ENCODE measurements at places on chromosomes 5 and 9.

DNA sequence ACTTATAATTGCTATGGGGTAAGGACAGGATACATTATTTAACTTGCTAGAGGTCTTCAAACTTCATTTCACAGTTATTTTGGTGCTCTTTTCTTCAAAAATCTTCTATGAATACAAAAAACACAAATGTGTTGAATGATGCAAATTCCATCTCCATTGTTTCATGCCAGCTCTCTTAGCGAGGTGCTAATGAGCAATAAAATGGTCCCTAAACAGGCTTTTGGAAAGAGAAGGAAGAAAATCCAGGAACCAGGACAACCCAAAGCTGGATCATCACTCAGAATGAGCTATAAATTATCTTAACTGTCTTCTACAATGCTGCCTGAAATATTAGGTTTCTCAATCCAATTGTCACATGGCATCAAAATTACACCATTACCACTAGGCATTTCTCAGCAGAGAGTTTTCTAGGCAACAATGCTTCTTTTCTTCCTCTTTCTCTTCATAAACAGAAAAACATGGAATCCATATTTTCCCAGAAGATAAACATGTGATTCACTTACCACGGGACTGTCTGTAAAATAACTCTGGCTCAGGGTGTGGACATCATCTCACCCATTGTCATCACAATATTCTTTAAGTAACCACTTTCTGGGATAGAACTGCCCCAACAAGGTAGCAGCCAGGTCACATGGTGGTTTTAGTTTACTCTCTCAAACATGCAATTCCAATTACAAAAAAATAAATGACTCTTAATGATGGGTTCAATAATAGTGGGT, 249.4 kb downstream of the NPR3 start:
- DNase-seq, result no peak

GRCh38 chr5:173413471-173413982, 85.3 kb upstream of the STC2 start:
- no peak for DNase-seq

GRCh38 chr9:98989036-98990000, 45.6 kb downstream of the COL15A1 start:
- DNase-seq, result no peak

DNA sequence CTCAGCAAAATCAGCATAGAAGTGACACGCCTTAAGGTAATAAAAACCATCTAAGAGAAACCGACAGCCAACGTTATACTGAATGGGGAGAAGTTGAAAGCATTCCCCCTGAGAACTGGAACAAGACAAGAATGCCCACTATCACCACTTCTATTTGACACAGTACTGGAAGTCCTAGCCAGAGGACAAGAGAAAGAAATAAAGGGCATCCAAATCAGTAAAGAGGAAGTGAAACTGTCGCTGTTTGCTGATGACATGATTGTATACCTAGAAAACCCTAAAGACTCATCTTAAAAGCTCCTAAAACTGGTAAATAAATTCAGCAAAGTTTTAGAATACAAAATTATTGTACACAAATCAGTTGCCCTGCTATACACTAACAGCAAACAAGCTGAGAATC, 393.3 kb downstream of the KIF4B start:
- no peak for DNase-seq

DNA sequence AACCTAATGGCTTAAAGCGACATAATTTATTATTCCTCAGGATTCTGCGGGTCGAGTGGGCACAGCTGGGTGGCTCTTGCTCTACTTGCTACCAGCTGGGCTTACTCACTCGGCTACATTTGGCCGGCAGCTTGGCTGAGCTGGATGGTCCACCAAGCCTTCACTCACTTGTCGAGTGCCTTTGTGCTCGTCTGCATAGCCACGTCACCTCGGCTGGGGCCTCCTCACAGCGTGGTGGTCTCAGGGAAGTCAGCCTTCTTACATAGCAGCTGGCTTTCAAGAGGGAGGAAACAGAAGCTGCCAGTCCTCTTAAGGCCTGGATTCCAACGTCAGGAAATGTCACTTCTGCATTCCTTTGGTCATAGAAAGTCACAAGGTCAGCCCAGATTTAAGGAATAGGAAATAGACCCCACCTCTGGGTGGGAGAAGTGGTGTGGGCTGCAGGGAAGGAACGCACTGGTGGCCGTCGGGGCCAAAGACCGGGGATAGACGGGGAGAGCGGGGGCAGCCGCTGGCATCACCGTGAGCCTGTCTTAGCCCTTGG, 75.1 kb upstream of the RUFY1 start:
- DNase-seq, result no peak

GRCh38 chr5:126523818-126524510, 71.1 kb downstream of the ALDH7A1 start:
- no peak for DNase-seq

GRCh38 chr5:132987531-132988408, 24.3 kb upstream of the AFF4 start:
- DNase-seq, result no peak

- DNase-seq, result peak; percentile 75
Measured at GRCh38 chr9:136225748-136226679, 19.6 kb downstream of the QSOX2 start.

All from activated CD4-positive, alpha-beta T cell treated with anti-CD3 and anti-CD28 coated beads, Interleukin-2, amount 50 U/mL, for 16 hours (primary cell).